Smooth muscle cell of the brain vasculature (primary cell): ENCODE measurements at places on chromosomes 3 and 15.

DNA sequence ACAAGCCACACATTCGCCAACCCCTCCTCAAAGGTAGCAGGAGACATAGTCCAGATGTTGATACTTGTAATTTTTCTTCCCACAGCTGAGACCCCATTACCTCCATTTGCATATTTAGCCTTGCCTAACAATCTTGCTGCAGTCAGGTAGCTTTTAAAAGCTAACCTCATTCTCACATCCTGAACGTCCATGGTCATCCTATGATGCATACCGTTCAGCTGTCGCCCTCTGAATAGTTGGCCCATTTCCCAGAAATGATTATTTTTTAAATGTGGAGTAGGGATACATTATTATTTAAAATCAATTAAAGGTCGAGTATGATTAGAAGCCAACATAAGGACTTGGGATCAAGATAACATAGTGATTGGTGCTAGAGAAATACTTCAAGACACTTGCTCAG, 165.0 kb downstream of the MEX3B start:
- DNase-seq: no peak

- no peak for DNase-seq
These were observed 5.1 kb upstream of the SLC25A38 start for GRCh38 chr3:39378088-39378487.

DNA sequence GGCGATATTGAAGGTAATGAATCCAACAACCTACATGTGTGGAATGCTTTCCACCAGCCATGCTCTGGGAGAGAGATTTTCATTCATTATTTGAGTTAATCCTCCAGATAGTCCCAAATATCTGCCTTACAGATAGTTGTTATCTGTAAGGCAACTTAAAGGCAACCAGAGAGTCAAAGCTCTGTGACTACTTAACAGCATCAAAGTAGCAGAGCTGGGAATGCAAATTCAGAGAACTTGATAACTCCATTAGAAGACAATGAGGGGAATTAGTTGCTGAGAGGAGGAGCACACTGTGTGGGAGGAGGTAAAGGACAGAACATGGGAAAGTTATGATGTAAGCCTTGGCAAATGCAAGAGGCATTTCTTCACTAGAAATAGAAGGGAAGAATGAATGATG, 10.5 kb upstream of the CRBN start:
- no peak for DNase-seq

DNA sequence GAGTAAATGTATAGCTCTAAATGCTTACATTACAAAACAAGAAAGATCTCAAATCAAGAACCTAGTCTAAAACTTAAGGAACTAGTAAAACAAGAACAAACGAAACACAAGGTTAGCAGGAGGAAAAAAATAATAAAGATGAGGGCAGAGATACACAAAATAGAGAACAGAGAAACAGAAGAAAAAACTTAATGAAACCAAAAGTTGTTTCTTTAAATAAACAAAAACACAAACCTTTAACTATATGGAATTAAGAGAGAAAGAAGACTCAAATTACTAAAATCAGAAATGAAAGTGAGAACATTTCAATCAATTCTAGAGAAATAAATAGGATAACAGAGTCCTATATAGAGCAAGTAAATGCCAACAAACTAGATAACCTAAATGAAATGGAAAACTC, 59.6 kb downstream of the DLG1 start:
- no peak for DNase-seq

- no peak for DNase-seq
These were observed 185.1 kb upstream of the SLCO3A1 start for GRCh38 chr15:91668370-91668769.

GRCh38 chr3:4338751-4339150, 35.6 kb downstream of the SETMAR start:
- no peak for DNase-seq

DNA sequence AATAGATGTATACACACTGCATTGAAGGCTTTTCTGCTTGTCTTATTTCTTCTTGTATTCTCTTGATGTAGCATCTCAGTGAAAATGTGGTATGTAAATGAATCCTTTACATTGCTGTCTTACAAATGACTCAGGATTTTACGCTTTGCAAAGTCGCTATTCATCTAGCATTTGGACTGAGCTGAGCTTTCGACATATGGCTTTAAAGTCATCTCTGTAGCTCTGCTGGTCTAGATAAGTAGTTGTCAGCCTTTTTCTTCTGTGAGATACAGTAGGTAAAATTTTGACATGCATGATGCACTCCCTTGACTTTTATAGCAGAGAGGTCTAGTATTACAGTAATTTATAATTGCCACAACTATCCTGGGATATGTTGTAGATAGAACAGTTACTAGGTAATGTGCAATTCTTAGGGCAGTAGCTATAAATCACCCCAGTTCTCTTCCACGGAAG, 16.8 kb downstream of the MEF2A start:
- no peak for DNase-seq

GRCh38 chr3:40018369-40018768, 209.0 kb downstream of the MYRIP start:
- DNase-seq: no peak

GRCh38 chr3:53709860-53710674, 136.2 kb downstream of the CHDH start:
- peak; percentile 29 for DNase-seq

GRCh38 chr3:177150218-177150916, 46.9 kb downstream of the TBL1XR1 start:
- DNase-seq: no peak

- DNase-seq: no peak
These were observed 56.4 kb downstream of the FEM1B start for GRCh38 chr15:68333775-68334470.

- no peak for DNase-seq
These were observed 406 bp upstream of the GABRB3 start for GRCh38 chr15:26773067-26773877.
